ENCODE measurements at places on chromosomes 16 and 17. TPM values are rescaled to one million over a fixed set of nuclear protein-coding genes. Genes with fewer than 3 reads are reported as not detected.

Gene ABCA10
- 4.2 TPM for total RNA-seq

Gene CTRL
- 0.69 TPM for total RNA-seq

Gene GSE1
- 92.8 TPM for total RNA-seq

Gene SMIM22
- total RNA-seq, result 36.5 TPM

Gene NETO2
- total RNA-seq, result 4.8 TPM

Gene ACSM2B
- 48.2 TPM for total RNA-seq

DNA sequence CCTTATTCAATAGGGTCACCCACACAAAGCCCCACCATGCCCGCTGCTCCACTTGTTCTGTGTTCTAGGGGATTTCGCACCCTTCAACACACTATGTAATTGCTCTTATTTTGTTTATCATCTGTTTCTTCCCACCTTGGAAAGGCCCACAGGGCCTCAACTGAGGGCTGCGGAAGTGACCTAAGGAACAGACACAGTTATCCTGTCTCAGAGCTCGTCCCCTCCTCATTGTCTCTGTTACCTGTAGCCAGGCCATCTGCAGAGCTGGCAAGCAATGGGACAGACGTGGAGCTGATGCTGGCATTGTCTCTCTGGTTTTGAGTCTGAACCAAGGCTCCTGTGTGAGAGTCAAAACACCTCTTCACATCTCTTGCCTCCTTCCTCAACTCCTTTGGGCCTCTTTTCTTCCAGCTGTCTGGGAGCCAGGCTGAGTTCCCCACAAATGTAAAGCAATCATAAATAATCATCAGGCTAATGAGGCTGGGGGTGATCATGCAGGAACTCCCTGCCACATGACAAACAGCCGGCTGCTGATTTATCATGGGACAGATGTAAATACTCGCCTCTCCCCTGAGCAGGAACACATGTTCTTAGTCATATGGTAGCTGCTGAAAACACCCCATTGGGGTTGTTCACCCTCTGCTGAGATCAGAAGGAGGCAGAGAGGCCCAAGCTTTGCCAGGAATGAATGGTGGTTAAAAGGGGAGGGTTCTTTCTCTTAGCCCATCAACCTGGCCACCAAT, 71.9 kb downstream of the AXIN2 start:
- H3K27me3 ChIP-seq, result no peaks in the 10 kb centered on the region
- peak; percentile 24 for DNase-seq
- H3K27ac ChIP-seq, result no peak overlapping the region
- no peak overlapping the region for H3K4me3 ChIP-seq

- H3K36me3 ChIP-seq, result peaks cover 22% of the 10 kb centered on the region
- H3K27ac ChIP-seq, result no peak overlapping the region
These were observed 10.1 kb downstream of the HDAC5 start for GRCh38 chr17:44113382-44113781.

DNA sequence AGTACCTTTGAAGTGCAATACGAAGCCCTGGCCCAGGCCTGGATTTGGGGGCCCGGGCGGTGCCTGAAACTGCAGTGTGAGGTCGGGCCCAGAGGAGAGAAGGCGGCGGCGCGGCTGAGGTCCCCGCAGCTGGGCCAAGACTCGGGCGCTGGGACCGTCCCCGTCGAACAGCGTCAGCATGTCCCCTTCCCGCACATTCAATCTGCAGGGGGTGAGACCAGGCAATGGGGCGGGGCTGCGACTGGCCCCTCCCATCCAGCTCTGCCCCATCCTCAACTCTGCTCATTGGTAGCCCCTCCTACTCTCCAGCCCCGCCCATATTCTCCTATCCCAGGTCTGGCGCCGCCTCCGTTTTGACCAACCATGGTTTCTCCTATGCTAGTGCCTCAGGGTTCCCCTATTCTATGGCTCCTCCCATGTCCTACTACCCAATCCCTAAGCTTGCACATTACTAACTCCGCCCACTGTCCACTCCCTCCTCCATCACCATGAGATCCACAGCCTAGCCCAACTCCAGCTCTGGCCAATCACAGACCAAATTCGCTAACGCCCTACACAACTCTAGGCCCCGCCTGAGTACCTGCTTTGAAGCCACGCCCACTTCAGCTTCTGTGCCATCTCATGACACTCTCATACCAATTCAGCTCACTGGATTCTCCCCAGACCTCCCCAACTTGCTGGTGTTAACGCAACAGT, 14.4 kb upstream of the CDIPT start:
- no peaks in the 10 kb centered on the region for H3K4me1 ChIP-seq
- DNase-seq, result no peak
- H3K36me3 ChIP-seq, result no peaks in the 10 kb centered on the region
- H3K4me3 ChIP-seq, result no peak overlapping the region
- H3K27me3 ChIP-seq, result peaks cover 8% of the 10 kb centered on the region
- no peak overlapping the region for H3K27ac ChIP-seq

- no peak overlapping the region for H3K4me3 ChIP-seq
- peak; percentile 13 for DNase-seq
- H3K36me3 ChIP-seq, result no peaks in the 10 kb centered on the region
These were observed 32.7 kb downstream of the TNFRSF13B start for GRCh38 chr17:16939208-16939576.

DNA sequence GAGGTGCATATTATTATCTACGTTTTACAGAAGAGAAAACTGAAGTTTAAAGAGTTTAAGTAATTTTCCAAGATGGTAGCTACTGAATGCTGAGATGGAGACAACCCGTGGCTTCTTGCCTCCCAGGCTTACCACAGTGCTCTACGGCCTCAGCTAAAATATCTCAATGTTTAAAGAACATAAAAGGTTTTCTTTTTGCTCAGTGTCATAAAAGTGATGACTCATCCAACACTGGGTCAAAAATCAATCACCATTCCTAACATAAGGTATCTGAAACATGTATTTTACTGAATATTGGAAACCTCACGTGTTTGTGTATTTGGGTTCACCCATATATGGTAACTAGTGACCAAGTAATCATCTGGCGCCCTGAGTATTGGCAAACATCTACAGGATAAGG, 18.4 kb downstream of the ABCA9 start:
- H3K27me3 ChIP-seq, result no peaks in the 10 kb centered on the region
- H3K4me3 ChIP-seq, result no peak overlapping the region
- no peak for DNase-seq
- H3K4me1 ChIP-seq, result no peaks in the 10 kb centered on the region

GRCh38 chr17:56598466-56598865, 5.0 kb downstream of the NOG start:
- DNase-seq, result no peak
- no peak overlapping the region for H3K27ac ChIP-seq
- no peaks in the 10 kb centered on the region for H3K36me3 ChIP-seq
- no peaks in the 10 kb centered on the region for H3K4me1 ChIP-seq
- H3K27me3 ChIP-seq, result no peaks in the 10 kb centered on the region

GRCh38 chr17:77914385-77915254, 43.9 kb upstream of the TNRC6C start:
- no peak overlapping the region for H3K4me3 ChIP-seq
- no peaks in the 10 kb centered on the region for H3K36me3 ChIP-seq
- peaks cover 7% of the 10 kb centered on the region for H3K27me3 ChIP-seq

DNA sequence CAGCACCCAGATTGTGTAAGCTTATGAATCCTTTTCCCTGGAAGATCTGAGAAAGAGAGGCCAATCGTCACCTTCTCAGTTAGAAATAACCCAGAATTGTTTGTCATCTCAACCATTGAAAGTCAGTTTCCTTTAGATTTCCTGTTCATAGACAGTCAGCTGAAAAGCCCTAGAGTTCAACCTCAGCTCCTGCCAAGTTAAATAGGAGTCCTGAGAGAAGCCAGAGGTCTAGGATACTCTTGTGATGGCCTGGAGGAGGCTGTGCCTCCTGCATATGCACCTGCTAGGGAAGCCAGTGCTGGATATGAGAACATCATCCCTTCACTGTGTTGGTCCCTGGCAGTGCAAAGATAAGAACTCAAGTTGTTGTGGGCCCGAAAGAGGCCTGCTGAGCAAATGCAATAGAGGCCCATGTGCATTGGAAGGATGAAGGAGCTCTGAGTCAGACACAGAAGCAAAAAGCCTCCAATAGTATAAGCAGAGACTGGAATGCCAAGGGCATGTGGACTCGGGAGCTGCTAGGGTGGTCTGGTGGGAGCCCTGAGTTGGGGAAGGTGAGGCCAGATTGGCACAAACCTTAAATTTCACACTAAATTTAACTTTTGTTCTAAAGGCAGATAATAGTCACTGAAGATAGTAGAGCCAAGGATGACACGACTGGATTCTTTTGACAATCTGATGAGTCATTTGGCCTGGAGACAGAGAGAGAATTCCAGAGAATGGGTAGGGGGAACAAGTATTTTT, 520.9 kb upstream of the CDH5 start:
- H3K27me3 ChIP-seq, result no peaks in the 10 kb centered on the region
- H3K27ac ChIP-seq, result no peak overlapping the region
- H3K4me3 ChIP-seq, result no peak overlapping the region
- no peaks in the 10 kb centered on the region for H3K4me1 ChIP-seq
- no peak for DNase-seq

- no peaks in the 10 kb centered on the region for H3K36me3 ChIP-seq
- no peaks in the 10 kb centered on the region for H3K27me3 ChIP-seq
- DNase-seq, result no peak
- no peak overlapping the region for H3K4me3 ChIP-seq
These were observed 73.3 kb downstream of the IRX5 start for GRCh38 chr16:55003916-55004315.

GRCh38 chr16:58862334-58863021, 128.4 kb upstream of the GOT2 start:
- H3K27ac ChIP-seq, result no peak overlapping the region
- no peak for DNase-seq
- H3K4me1 ChIP-seq, result no peaks in the 10 kb centered on the region
- H3K4me3 ChIP-seq, result no peak overlapping the region
- no peaks in the 10 kb centered on the region for H3K36me3 ChIP-seq

DNA sequence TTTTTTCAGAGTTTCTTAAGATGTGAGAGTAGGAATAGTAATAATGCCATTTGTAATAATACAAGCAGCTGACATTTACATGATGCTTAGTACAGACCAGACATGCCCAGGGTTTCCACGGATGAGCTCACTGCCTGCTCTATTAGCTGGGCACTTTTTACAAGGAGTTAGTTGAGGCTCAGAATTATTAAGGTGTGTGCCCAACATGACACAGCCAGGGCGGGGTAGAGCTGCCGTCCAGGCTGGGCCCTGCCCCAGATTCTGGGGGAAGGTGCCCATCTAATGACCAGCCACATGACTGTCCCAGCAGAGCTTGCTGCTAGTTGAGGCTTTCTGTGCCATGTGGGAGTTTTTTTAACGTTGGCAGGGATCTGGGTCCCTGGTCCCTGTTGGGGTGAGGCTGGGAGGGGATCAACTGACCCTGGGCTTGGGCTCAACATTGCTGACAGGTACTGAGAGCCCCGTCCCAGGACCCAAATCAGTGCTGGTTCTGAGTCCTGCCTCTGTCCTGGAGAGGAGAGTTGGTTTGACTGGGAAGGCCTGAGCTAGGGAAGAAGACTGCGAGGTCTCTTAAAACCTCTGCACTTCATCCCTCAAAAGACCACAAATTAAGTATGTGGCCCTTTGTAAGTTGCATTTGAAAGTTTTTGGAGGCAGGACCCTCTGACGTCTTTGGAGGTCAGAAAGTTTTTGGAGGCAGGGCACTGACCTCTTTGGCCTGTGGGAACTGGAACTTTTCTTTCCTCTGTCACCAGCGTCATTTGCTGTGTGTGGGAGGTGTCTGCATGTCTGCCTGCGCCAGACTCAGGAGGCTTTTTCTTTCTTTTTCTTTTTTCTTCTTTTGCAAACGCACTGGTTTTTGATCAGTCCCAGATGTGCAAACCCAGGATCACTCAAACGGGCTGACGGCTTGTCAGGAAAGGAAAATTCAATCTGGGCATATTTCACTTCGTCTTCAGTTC, 2.2 kb downstream of the CRISPLD2 start:
- H3K36me3 ChIP-seq, result no peaks in the 10 kb centered on the region
- DNase-seq, result no peak
- H3K27ac ChIP-seq, result peak overlapping the region; percentile 65
- H3K4me3 ChIP-seq, result no peak overlapping the region
- no peaks in the 10 kb centered on the region for H3K27me3 ChIP-seq

GRCh38 chr16:75322740-75323139, 71.3 kb upstream of the BCAR1 start:
- no peak overlapping the region for H3K4me3 ChIP-seq

DNA sequence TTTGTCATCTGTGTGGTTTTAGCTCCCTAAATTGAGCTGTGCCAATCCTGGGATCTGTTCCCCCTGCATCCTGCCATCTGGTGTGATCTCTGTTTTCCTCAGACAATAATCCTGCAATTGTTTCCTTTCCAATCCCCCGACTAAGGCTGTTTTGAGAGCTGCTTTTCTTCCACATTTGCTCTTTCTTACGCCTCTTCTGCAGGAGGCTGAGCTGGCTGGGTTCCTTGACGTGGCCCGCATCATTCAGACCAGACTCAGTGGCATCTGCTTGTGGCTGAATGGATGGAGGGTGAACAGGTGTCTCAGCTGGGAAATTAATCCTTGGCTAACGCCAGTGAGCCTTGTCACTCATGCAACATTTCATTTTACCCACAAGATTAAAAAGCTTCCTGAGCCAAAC, 9.8 kb upstream of the MED9 start:
- no peaks in the 10 kb centered on the region for H3K27me3 ChIP-seq
- H3K36me3 ChIP-seq, result no peaks in the 10 kb centered on the region
- no peak overlapping the region for H3K27ac ChIP-seq
- no peak overlapping the region for H3K4me3 ChIP-seq

GRCh38 chr17:30579610-30580315, 102.6 kb downstream of the GOSR1 start:
- DNase-seq, result no peak
- H3K4me3 ChIP-seq, result no peak overlapping the region
- no peaks in the 10 kb centered on the region for H3K36me3 ChIP-seq
- no peaks in the 10 kb centered on the region for H3K27me3 ChIP-seq

- no peak for DNase-seq
- H3K4me1 ChIP-seq, result no peaks in the 10 kb centered on the region
- H3K36me3 ChIP-seq, result no peaks in the 10 kb centered on the region
- no peaks in the 10 kb centered on the region for H3K27me3 ChIP-seq
- no peak within 1 kb of the TSS for H3K4me3 ChIP-seq
- H3K27ac ChIP-seq, result no peak within 1 kb of the TSS
These were observed at the start of gene KRT14 for GRCh38 chr17:41586863-41587495. TSS of gene KRT14 (minus strand) at chr17:41586895. CDS start at chr17:41586834, 61 bp downstream.

DNA sequence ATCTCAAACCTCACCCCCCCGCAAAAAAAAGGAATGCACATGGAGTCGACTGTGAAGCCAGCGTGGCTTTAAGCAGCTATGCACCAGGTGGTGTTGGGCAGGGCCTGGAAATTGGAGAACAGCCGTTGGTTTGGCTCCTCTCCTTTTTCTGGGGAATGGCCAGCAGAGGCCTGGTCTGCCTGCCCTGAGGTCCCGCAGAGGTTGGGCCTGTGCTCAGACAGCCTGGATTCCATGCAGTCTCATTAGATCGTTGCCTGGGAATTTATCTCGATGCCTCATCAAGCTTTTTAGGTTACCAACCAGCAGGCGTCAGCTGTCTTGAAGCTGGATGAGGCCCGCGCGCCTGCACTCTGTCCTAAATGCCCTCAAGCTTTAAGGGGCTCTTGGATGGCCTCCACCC, 9.8 kb downstream of the SLC12A3 start:
- H3K4me3 ChIP-seq, result no peak overlapping the region
- no peak for DNase-seq
- H3K36me3 ChIP-seq, result no peaks in the 10 kb centered on the region
- H3K4me1 ChIP-seq, result no peaks in the 10 kb centered on the region
- no peak overlapping the region for H3K27ac ChIP-seq

Data from kidney (tissue), 22 donors.